Astrocyte of the cerebellum (primary cell): ENCODE measurements at places on chromosomes 6 and 20.
A peak's percentile ranks its signal among the peaks of the same experiment; 100 is the strongest.

DNA sequence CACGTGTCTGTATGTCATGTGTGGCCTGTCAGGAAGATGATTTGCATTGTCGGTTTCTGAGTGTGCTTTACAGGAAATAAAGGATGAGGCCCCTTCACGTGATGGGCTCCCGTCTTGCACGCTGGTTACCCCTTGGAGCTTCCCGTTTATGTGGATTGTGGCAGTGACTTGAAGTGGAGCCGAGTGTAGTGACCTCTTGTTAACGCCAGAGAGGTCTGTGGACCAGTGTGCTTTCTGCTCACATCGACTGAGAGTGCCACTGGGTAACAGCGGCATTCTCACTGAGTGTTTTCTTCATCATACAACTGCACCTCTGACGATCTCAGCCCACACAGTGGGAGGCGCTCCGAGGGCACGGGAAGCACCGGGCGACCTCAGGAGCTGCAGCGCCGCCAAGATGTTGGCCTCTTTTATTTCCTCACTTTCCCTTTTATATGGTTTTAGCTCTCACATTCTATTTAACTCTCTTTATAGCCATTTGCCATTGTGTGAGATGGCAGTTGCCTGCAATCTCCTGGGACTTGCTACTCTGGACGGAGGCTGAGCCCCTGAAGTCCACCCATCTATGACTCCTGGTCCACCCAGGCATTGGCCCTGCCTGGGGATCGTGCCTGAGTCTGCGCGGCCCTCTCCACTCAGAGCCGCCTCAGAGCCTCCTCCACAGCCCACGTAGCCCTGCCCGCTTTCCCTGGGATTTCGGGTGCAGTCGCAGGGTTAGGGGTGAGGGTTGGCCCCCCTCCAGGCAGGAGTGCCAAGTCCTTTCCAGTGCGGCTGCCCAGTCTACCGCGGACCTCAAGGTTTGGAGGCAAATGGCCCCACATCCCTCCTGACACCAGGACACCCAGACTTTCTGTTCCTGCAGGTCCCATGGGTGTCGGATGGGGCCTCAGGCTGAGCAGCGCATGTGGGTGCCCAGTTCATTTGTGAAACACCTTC lies 238.9 kb downstream of the ERMARD start:
- no peak for DNase-seq

- DNase-seq, result no peak
Observed at GRCh38 chr6:38427492-38428210, 212.1 kb downstream of the BTBD9 start.

- DNase-seq, result peak; percentile 45
Observed at GRCh38 chr6:167930295-167930694, 67.2 kb upstream of the KIF25 start.

DNA sequence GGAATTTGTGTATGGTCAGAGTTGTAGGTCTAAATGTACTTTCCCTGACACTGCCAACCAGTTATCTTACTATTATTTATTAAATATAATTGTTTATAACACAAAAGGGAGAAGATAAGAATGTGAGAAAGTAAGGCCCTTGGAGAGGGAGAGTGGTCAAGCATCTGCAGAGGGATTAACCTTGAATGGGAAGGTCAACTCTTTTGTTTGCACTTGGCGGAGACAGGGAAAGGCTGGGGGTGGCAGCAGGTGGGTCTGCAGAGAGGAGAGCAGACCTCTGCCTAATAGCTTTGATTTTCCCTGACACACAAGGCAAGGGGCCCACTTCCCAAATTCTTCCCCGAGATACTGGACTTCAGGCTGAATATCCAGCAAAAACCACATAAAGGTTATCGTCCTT lies 4.2 kb downstream of the LRP11 start:
- DNase-seq, result no peak

DNA sequence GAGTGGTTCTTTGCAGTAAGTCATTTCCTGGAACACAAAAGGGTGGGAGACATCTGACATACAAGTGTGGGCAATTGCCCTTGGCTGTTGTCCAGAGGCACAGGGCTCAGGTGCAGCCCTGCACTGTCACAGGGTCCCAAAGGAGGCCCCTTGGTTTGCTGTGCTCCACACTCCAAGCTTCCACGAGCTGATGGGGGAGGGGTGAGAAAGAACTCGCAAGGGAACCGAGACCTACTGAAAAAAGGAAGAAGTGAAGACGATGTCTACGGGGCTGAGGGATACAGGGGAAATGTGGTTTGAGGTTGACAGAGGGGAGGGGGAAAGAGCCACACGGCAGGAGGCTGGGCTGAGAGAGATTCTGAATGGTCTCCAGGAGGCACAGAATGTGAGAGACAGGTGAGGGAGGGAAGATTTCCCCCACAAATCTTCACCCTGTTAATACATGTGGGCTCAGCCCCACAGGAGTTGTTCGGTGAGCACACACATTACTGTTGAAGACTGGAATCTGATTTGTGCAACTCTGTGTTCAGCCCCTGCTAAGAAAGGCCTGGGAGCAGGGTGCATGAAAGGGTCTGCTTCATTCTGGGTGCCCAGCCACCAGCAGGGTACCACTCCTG lies 123.4 kb downstream of the LY86 start:
- DNase-seq, result no peak

GRCh38 chr6:128919412-128920180 lies 36.7 kb downstream of the LAMA2 start:
- no peak for DNase-seq

DNA sequence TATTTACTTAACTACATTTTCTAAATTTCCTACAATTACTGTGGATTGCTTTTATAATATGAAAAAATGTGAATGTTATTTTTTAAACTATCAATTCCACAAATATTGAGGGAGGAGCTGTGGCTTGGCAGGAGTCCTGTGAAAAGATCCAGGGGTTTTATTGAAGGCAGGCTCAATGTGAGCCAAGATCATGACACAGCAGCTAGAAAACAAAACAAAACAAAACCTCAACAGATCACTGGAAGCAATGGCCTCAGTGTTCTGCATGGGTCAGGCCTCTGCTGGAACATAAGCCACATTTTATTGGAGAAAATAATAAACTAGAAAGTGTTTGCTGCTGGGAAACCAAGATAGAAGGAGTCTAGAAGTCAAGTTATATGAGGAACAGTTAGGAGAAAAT lies 19.4 kb upstream of the RCAN2 start:
- DNase-seq, result peak; percentile 79

- no peak for DNase-seq
Observed at GRCh38 chr20:7257692-7258466, 490.4 kb downstream of the BMP2 start.

GRCh38 chr6:104186831-104187230 lies 672.9 kb downstream of the HACE1 start:
- no peak for DNase-seq

GRCh38 chr6:137784583-137784982 lies 82.5 kb upstream of the TNFAIP3 start:
- DNase-seq, result no peak

GRCh38 chr20:10362674-10363073 lies 71.3 kb downstream of the MKKS start:
- DNase-seq, result no peak

GRCh38 chr6:37762806-37763205 lies 56.7 kb upstream of the ZFAND3 start:
- DNase-seq, result no peak

GRCh38 chr6:137772541-137773250 lies 94.4 kb upstream of the TNFAIP3 start:
- DNase-seq, result no peak

DNA sequence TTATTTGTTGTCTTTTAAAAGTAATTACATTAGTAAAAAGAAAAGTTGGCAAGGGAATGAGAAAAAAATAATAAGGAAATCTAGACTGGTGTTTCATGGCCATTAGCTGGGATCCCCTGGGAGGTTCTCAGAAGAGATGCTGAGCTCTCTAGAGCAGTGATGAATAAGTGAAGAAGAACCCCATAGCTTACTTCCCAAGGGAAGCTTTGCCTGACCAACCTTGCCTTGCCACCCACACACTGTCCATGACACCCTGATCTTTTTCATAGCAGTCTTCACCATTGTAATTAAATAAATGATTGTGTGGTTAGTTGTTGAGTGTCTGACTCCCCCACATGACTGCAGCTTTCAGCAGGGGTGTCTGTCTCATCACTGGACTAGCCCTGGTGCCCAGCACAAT lies 5.9 kb downstream of the C6orf163 start:
- no peak for DNase-seq

DNA sequence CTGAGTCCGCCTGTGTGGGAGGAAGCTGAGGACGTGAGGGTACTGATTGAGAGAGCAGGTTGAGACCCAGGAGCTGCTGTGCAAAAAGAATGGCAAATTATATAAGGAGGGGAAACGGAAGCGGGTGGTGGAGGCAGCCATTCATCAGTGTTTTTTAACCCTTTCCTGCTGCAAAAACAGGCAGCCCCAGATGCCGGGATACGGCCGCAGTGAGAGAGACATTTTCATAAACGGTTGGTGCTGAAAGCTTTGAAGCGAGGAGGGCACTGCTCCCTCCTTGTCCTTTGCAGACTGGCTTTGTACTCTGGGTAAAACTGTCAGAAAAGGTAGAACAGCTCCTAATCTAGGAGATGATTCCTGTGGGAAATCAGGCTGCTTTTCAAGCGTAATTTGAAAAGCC lies 56.4 kb downstream of the TTI1 start:
- DNase-seq, result no peak

DNA sequence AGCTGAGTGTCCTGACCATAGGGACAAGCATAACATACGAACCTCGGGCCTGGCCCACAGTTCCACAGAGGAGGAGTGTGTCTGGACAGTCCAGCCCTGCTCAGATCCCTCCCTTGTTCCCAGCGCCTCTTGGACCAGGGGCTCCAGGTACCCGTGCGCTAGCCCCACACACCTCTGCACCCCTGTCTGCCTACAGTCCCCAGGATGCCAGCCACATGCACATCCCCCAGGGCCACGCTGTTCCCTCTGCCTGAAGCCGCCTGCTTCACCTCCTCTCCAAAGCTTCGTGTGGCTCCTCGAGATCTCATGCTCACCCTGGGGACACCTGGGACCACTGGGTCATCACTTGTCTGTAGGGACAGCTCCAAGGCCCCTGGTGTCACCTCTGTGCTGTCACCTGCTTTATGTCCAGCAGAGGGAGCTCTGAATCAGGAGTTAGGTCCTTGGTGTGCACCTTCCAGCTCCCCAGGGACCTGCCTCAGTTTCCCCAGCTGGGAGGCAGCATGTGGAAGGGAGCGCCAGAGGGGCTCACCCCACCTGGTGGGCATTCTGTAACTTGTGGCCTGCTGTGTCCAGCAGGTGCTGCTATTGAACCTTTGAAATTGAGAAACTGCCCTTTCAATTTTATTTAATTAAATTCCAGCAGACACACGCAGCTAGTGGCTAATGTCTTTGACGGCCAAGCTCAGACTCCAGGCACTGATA lies 7.3 kb upstream of the YTHDF1 start:
- DNase-seq, result peak; percentile 18

- DNase-seq, result no peak
Observed at GRCh38 chr6:155436981-155437749, 18.5 kb downstream of the NOX3 start.

- no peak for DNase-seq
Observed at GRCh38 chr20:12717061-12717460, 291.7 kb upstream of the SPTLC3 start.

GRCh38 chr20:54168961-54169862 lies 4.6 kb downstream of the CYP24A1 start:
- DNase-seq, result no peak

GRCh38 chr6:162533009-162533400 lies 194.6 kb downstream of the PRKN start:
- no peak for DNase-seq

DNA sequence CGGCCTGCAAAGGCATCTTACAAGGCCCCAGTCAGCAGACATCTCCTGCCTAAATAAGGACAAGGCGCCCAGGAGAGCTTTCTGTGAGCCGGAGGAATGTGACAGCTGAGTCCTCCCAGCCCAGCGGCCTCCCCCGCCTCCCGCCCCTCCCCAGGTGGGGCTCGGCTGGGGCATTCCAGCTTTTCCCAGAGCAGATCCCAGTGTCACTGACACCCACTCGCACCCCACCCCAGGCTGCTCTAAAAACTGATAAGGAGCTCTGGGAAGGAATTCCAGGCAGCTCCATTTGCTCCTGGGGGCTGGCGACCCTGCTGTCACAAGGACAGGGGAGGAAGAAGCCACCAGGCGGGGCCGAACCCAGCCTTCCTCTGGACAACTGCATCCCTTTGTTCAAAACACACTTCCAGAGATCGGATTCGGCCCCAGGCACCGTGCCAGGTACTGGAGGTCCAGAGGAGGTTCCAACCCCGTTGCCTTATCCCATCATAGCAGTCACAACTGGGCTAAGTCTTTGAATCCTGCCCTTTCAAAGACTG lies 49.7 kb downstream of the JPH2 start:
- DNase-seq, result no peak

- DNase-seq, result no peak
Observed at GRCh38 chr6:6869094-6869493, 238.7 kb upstream of the RREB1 start.

GRCh38 chr6:1418471-1419191 lies 29.3 kb downstream of the FOXF2 start:
- no peak for DNase-seq

DNA sequence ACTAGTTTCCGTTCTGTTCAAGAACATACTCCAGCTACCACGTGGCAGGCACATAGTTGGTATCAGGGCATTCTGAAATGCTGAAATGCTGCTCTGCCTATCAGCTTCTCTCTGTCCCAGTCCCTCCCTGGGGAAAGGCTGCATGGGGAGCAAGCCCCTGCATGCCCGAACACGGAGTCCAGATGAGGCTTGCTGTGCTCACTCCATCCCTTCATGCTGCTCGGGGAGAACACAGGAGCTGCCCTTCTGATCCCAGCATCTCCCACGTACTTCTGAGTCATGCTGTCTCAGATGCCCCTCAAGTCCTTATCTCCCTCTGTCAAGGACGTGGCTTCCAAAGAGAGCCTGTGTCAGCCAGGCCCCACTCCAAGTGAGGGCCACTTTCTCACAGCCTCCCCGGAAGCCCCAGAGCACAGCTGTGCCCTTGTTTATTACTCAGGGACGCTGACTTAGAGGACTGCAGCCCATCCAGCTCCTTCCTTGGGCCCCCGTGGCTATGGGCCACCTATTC lies 29.4 kb downstream of the THBS2 start:
- no peak for DNase-seq

- no peak for DNase-seq
Observed at GRCh38 chr20:41632896-41633295, 14.7 kb upstream of the CHD6 start.

DNA sequence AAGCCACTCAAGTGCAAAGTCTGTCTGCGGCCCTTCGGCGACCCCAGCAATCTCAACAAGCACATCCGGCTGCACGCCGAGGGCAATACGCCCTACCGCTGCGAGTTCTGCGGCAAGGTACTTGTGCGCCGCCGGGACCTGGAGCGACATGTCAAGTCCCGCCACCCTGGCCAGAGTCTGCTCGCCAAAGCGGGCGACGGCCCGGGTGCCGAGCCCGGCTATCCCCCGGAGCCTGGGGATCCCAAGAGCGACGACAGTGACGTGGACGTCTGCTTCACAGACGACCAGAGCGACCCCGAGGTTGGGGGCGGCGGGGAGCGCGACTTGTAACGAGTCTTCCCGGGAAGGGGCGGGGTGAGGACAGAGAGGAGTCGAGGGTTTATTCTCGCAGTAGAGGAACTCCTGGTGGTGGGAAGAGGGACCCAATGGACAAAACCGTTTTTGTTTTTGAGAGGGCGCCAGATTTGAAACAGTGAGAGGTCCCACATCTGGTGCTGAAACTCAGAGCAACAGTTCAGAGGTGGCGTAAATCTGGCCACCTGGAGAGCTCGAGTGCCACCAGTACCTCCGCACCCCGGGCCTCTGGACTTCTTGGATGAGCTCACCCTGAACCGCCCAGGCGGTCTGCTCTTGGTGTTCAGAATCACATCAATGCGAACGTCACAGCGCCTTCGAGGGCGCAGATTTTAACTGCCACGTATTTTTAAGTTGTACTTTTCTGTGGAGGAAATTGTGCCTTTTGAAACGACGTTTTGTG lies 8.0 kb downstream of the PRDM13 start:
- DNase-seq, result no peak
